Chondrocyte (in vitro differentiated cells): ENCODE measurements at places on chromosomes 16 and 17. TPM values are rescaled to one million over a fixed set of nuclear protein-coding genes. Genes with fewer than 3 reads are reported as not detected.

- DNase-seq = no peak
Observed at GRCh38 chr16:82108100-82108499, 61.9 kb downstream of the MPHOSPH6 start.

- DNase-seq = no peak
Observed at GRCh38 chr16:54236773-54237172, 49.8 kb downstream of the IRX3 start.

- no peak for DNase-seq
Observed at GRCh38 chr16:62370445-62370844, 334.2 kb upstream of the CDH8 start.

GRCh38 chr16:68090130-68090529 is 5.0 kb downstream of the NFATC3 start:
- no peak for DNase-seq

- no peak for DNase-seq
Observed at GRCh38 chr16:3822366-3823045, 58.0 kb downstream of the CREBBP start.

DNA sequence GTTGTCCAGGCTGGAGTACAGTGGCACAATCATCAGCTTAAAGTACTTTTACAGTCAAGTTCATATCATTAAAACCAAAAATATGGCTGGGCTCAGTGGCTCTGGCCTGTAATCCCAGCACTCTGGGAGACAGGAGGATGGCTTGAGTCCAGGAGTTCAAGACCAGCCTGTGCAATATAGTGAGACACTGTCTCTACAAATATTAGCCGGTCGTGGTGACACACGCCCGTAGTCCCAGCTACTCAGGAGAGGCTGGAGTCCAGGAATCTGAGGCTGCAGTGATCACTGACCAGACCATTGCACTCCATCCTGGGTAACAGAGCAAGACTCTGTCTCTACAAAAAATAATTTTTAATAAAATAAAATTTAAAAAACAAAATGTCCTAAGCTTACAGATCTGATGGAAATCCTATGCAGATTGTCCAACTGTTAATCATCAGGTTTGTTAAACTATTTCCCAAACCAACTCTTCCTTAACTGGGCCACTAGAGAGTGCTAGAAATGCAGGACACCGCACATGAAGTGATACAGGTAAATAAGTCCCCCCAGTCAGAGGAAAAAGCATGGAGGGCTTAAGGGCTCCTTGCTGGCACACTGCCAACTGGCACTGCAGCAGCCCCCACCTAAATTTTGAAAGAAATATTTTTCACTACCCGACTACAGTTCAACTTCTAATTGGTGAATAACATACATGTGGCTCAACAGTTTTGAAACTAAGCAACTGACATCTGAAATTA is 2.8 kb downstream of the USP22 start:
- DNase-seq = no peak

Gene AANAT
- total RNA-seq = not detected in 3 replicates

Gene KREMEN2
- not detected in 3 replicates for total RNA-seq
